ENCODE measurements at places on chromosomes 7 and 10. TPM values are rescaled to one million over a fixed set of nuclear protein-coding genes. Genes with fewer than 3 reads are reported as not detected.

PIP gene
- not detected for total RNA-seq

METTL27 gene
- total RNA-seq, result not detected

PANK1 gene
- 6.2 TPM for total RNA-seq

CACNB2 gene
- total RNA-seq, result not detected

IL6 gene
- total RNA-seq, result 0.66 TPM

HOXA11 gene
- total RNA-seq, result not detected

GTF2IRD1 gene
- total RNA-seq, result 0.20 TPM

ITPRID1 gene
- not detected for total RNA-seq

HOXA13 gene
- total RNA-seq, result not detected

C10orf67 gene
- total RNA-seq, result 0.07 TPM

CPN1 gene
- not detected for total RNA-seq

STK31 gene
- not detected for total RNA-seq

GIMAP4 gene
- total RNA-seq, result 60.5 TPM

HILPDA gene
- total RNA-seq, result 24.0 TPM

CALCR gene
- total RNA-seq, result not detected

POLR2J3 gene
- 51.0 TPM for total RNA-seq

SPDYE16 gene
- total RNA-seq, result not detected

HIBADH gene
- 13.1 TPM for total RNA-seq

DNAJB12 gene
- 25.5 TPM for total RNA-seq

NRF1 gene
- total RNA-seq, result 26.4 TPM

SFTPD gene
- not detected for total RNA-seq

CYP17A1 gene
- total RNA-seq, result not detected

CHAT gene
- total RNA-seq, result not detected

TCTN3 gene
- total RNA-seq, result 29.7 TPM

SPDYE3 gene
- not detected for total RNA-seq

LEP gene
- total RNA-seq, result not detected

MKX gene
- not detected for total RNA-seq

IKZF5 gene
- total RNA-seq, result 18.0 TPM

ZDHHC6 gene
- total RNA-seq, result 44.2 TPM

GRID1 gene
- not detected for total RNA-seq

GNG11 gene
- total RNA-seq, result not detected

ADRB1 gene
- 2.8 TPM for total RNA-seq

RAMP3 gene
- not detected for total RNA-seq

SEC31B gene
- 120 TPM for total RNA-seq

RBP3 gene
- total RNA-seq, result not detected

CCDC3 gene
- 0.12 TPM for total RNA-seq

Measured in activated CD8-positive, alpha-beta memory T cell treated with anti-CD3 and anti-CD28 coated beads, Interleukin-2, amount 10 ng/mL, durations not matched to agents 7 days and 5 days (primary cell).